ENCODE measurements at places on chromosomes 7 and 10.

- DNase-seq, result no peak
Observed at GRCh38 chr10:91589015-91589657, 43.7 kb downstream of the PPP1R3C start.

GRCh38 chr10:132297526-132297925 is 10.2 kb downstream of the STK32C start:
- DNase-seq, result no peak

DNA sequence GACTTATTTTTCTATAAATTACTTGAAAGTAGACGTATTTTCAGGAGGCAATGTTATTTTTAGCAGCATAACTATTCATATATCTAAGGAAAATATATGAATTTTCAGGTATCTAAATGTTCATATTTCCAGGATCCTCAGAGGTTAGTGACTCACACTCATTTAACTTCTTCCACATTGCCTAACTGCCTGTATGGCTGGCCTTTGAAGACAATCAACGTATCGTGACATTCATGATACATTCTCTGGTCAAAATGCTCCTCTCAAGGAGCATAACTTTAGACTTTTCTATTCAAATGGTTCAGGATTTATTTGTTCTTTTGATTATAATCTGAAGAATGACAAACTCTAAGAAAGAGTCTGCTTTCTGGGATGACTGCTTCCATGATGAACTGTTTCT is 89.3 kb downstream of the SEMA3C start:
- DNase-seq, result no peak

- no peak for DNase-seq
Observed at GRCh38 chr7:6384327-6384726, 63.4 kb downstream of the DAGLB start.

GRCh38 chr7:46622251-46622650 is 701.2 kb upstream of the IGFBP3 start:
- DNase-seq, result no peak

- DNase-seq, result no peak
Observed at GRCh38 chr7:136687693-136688322, 180.6 kb upstream of the CHRM2 start.

GRCh38 chr7:15625466-15625865 is 61.0 kb downstream of the MEOX2 start:
- no peak for DNase-seq

DNA sequence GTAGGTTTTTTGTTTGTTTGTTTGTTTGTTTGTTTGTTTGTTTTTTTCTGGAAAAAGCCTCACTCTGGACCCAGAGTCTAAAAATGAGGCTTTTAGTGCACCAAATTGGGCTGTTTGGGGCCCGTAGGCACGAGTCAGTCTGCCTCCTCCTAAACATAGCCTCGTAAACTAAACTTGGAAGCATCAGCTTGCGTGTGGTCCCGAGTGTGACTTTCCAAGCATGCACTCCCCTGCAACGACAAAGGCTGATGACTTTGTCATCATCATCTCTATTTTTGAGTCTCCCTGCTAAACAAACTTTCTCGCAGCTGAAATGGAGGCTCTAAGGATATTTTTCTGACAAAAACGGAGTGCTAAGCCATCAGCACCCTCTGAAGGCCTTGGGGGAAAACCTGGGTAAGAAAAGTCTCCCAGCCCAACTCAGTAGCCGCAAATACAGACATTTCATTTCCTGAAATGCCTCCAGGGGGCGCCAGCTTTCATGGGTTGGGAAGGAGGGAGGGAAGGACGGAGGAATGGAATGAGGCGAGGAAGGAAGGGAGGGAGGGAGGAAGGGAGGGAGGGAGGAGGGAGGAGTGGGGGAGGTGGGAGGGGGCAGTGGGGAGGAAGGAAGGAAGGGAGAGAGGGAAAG is 245.9 kb downstream of the KCNMA1 start:
- peak; percentile 74 for DNase-seq

GRCh38 chr10:92208157-92208720 is 82.6 kb downstream of the CPEB3 start:
- no peak for DNase-seq

GRCh38 chr7:6078548-6078947 is 47.4 kb downstream of the ANKRD61 start:
- DNase-seq, result no peak
